ENCODE measurements at places on chromosomes 7 and 10. TPM values are rescaled to one million over a fixed set of nuclear protein-coding genes. Genes with fewer than 3 reads are reported as not detected.

GRCh38 chr7:95365151-95365550 lies 31.0 kb downstream of the PON3 start:
- DNase-seq: no peak

- DNase-seq: no peak
These were observed 346.9 kb upstream of the PRKCQ start for GRCh38 chr10:6926971-6927370.

DNA sequence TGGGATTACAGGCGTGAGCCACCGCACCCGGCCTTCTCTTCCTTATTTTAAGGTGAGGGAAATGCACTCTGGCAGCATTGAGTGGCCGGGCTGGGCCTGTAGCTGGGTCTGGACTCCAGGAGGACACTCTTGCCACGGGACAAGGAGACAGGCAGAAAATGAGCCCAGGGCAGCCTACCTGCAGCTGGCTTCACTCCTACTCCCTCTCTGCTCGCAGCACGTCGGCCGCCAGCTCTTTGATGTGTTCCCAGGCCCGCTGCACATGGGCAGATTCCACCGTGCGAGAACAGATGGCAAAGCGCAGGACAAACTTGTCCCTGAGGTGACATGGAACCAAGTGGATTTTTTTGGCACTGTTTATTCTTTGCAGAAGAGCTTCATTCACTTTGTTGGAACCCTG lies 12.9 kb upstream of the FIGNL1 start:
- no peak for DNase-seq

DNA sequence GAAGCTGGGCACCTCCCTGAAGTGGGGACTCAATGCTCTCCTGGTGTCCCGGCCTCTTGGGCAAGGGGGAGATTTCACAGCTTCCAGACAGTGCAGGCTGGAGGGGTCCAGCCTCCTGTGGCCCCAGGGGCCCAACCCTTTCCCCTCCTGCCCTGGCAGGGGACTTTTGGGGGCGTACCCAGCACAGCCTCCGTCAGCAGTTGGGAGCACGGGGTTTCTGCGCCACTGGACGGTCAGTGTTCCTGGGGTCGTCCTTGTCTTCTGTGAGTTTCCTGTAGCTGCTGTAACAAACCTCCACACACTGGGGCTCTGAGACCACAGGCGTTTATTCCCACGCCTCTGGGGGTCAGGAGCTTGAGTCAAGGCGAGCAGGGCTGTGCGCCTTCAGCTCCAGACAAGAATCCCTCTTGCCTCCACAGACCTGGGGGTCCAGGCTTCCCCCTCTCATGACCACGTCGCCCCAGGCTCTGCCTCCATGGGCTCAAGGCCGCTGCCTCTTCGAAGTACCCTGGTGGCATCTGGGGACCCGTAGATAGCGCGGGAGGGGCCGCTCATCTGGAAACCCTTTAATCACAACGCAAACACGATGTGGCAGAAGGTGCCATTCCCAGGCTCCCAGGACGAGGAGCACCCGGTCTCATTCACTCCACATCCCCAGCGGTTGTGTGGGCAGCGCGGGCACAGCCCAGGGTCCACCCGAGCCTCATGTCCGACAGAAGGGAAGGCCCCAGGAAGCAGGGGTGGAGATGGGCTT lies 14.0 kb downstream of the PWWP2B start:
- DNase-seq: no peak

- DNase-seq: no peak
These were observed 5.1 kb downstream of the ELFN1 start for GRCh38 chr7:1675036-1675671.

GRCh38 chr10:108393089-108393488 lies 1228.6 kb upstream of the SORCS1 start:
- no peak for DNase-seq

DNA sequence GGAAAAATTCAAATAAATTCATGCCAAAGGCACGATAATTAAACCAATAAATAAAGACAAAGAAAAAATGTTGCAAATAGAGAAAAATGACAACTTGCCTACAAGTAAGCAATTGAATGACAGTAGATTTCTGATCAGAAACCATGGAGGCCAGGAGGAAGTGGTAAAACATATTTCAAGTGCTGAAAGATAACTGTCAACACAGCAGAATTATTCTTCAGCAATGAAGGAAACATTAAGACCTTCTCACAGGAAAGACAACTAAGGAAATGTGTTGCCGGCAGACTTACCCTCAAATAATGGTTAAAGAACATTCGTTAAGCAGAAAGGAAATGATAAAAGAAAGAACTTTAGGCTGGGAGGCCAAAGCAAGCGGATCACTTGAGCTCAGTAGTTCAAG lies 30.4 kb downstream of the RUNDC3B start:
- DNase-seq: no peak

DNA sequence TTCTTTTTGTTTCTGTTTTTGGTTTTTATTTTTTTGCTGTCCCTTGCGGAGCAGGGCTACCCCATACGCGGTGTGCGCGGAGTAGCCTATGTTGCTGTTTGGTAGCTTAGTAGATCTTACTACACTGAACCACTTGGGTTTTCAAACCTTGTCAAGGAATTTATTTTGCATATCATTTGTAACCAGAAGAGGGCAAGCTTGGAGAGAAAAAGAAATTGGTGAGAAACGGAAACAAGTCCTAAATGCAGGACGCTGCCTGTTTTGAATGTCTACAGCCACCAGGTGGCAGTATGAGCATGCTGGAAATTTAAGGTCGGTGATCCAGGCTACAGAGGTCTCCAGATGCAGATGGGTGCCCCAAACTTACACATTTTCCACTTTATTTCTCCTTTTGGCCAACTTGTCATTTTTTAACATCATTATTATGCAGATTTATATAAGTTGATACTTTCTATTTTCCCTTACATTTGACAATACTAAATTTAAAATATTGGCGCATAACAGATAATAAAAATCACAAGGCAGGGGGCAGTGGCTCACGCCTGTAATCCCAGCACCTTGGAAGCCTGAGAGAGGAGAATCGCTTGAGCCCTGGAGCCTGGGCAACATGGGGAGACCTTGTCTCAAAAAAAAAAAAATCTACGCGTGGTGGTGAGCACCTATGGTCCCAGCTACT lies 15.3 kb upstream of the TRA2A start:
- DNase-seq: peak; percentile 94

DNA sequence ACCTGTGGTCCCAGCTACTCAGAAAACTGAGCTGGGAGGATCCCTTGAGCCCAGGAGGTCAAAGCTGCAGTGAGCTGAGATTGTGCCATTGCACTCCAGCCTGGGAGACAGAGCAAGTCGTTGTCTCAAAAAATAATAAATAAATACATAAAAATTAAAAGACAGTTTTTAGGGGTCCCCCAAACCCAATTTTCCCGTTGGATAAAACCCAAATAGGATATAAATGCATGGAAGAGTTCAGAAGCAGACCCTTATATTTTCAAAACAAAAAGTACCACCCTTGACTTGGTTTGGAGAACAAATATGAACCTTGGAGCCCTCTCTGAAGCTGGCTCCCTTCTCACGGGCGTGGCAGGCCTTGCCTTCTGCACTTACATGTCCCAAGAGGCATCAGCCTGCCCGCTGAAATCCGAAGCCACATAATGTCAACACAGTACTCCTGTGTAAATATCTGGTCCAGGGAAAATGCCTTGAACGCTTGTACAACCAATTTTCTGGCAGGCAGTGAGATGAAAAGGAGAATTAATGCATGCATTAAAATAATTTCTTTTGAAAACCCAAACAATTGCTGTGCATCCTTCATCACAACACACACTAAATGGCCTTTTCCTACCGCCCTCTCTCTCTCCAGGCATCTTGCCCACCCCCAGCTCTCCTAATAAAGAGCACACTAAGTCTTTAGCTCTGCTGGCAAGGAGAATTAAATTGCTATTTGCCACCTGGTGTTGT lies 46.4 kb upstream of the PARD3 start:
- no peak for DNase-seq

GRCh38 chr10:119217991-119218490 lies 10.7 kb downstream of the GRK5 start:
- DNase-seq: no peak

DNA sequence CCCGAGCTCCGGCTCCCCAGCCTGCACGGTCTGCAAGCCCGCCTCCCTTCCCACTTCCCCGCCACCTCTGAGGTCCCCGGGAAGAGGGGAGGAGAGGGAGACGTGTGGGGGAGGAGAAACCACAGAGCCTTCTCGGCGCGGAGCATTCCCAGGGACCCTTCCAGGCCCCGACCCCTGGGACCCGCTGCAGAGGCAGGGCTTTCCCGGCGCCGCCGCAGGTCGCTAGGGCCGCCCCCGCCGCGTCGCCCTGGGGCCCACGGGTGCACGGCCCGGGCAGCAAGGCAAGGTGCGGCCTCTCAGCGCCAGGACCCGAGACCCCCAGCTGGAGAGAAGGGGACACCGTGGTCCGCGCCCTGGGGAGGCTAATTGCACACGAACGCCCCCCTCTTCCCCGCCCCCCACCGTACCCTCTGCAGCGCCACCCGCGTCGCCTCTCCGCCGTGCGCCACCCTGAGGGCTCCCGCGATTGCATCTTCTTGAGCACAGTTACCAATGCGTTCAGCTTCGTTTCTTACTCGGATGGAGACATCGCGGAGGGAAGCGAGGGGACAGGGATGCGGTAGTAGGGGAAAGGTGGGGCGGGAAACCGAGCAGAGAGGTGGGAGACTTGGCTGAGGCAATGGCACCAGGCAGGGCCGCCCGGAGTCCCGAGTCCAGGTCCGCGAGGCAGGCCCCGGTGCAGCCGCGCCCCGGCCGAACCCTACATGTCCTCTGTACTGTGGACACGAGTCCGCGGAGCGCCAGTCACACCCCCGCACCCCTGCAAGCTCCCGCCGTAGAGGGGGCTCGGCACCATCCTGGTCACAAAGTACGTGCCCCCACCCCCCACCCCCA lies 28.9 kb downstream of the SKIDA1 start:
- DNase-seq: peak; percentile 62

- no peak for DNase-seq
These were observed 39.1 kb upstream of the BET1 start for GRCh38 chr7:94043299-94043698.

DNA sequence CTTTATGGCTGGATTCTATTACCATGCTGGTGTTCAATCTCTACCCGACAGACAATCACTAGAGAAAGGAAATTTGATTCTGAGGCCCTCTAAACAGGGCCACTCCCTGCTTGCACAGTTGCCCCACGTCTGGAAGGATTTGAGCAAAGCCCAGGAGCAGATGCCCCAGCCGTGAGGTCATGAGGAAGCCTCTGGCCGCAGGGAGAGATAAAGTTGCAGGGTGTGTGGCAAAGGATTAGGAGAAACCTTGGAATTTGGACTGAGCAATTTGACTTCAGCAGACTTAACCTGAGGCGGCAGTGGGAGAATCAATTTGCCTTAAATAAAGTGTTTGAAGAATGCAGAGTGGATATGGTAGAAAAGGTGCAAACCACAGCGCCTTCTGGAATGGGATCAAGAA lies 40.2 kb upstream of the KLF6 start:
- DNase-seq: no peak

DNA sequence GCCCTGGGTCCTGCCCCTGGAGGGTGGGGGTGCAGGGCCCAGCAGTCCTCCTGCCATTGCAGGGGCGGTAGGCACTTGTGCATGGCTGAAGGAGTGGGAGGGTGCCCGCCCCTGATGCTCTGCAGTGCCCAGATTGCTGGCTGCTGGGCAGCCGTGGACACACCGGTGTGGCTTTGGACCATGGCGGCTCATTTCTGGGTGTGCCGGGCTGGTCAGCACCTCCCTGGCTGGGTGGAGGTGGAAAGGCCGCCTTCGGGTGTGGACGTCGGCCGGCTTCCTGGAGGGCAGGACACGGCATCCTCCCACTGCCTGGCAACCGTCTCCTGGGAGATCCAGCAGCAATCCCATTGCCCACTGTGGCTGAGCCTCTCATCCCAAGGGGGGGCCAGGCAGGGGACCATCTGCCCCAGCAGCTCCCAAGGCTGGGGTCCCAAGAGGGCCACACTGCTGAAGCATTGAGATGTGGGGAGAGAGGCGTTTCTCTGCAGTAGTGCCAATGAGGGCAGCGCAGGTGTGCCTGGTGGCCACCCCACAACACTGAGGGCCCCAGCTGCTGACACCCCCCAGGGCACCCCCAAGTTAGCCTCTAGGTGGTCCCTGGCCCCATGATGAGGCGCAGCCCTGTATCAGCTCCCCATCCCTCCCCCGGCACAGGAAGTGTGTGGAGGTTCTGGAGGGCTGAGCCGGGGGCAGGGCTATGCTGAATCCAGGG lies 12.9 kb downstream of the TTYH3 start:
- no peak for DNase-seq

DNA sequence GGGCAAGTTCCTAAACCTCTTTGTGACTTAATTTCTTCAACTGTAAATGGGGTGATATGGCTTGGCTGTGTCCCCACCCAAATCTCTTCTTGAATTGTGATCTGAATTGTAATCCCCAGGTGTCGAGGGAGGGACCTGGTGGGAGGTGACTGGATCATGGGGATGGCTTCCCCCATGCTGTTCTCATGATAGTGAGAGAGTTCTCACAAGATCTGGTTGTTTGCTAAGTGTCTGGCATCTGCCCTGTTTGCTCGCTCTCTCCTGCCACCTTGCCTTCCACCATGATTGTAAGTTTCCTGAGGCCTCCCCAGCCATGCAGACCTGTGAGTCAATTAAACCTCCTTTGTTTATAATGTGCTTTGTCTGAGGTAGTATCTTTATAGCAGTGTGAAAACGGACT lies 177.0 kb downstream of the MYOF start:
- no peak for DNase-seq

GRCh38 chr10:1289591-1289990 lies 233.4 kb downstream of the WDR37 start:
- DNase-seq: peak; percentile 2

- peak; percentile 63 for DNase-seq
These were observed 1.8 kb upstream of the PDGFA start for GRCh38 chr7:521221-522070.

- DNase-seq: no peak
These were observed 138.9 kb downstream of the SH3PXD2A start for GRCh38 chr10:103716206-103717160.

The SAMD9L gene
- total RNA-seq: 27.7 TPM

The ZSCAN25 gene
- total RNA-seq: 14.8 TPM

The PDE6C gene
- total RNA-seq: not detected

The MMD2 gene
- not detected for total RNA-seq

The ARHGEF35 gene
- under 0.01 TPM for total RNA-seq

The MYH16 gene
- total RNA-seq: not detected

The ZNF239 gene
- 0.51 TPM for total RNA-seq

The IGF2BP3 gene
- 13.4 TPM for total RNA-seq

The GPRIN2 gene
- total RNA-seq: 0.09 TPM

The NUTM2E gene
- total RNA-seq: not detected

The PNLIPRP3 gene
- not detected for total RNA-seq

The CPEB3 gene
- 1.7 TPM for total RNA-seq

The MSS51 gene
- 1.5 TPM for total RNA-seq

The EBF3 gene
- total RNA-seq: 6.5 TPM

The KIN gene
- 5.4 TPM for total RNA-seq
